ENCODE measurements at places on chromosomes 1 and 21.

DNA sequence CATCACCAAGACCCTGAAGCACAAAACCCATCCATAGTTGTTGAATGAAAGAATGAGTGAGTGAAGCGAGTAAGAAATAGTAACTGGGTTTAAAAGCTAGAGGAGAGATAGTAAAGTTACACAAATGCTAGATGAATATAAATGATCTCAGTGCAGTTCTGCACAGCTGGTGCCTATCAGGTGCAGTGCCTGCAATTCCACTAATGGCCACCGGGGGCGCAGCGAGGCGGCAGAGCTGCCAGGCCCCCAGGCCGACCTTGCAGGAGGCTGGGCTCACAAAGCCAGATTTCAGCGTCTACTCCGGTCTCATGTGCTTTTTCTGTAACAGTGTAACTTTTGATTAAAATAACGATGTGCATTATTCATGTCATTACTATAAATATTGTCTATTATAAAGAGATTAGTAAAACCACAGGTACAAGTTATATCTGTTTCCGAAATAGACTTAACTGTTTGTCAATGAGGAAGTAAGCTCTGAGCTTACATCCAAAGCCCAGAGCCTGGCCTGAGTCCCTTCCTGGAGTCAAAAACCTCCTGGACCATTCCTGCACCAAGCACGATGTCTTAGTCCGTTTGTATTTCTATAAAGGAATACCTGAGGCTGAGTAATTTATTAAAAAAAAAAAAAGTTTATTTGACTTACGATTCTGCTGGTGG lies 477.6 kb downstream of the NPHP4 start:
- no peak for DNase-seq

GRCh38 chr1:153945795-153946621 lies 510 bp downstream of the DENND4B start:
- DNase-seq = peak; percentile 89

DNA sequence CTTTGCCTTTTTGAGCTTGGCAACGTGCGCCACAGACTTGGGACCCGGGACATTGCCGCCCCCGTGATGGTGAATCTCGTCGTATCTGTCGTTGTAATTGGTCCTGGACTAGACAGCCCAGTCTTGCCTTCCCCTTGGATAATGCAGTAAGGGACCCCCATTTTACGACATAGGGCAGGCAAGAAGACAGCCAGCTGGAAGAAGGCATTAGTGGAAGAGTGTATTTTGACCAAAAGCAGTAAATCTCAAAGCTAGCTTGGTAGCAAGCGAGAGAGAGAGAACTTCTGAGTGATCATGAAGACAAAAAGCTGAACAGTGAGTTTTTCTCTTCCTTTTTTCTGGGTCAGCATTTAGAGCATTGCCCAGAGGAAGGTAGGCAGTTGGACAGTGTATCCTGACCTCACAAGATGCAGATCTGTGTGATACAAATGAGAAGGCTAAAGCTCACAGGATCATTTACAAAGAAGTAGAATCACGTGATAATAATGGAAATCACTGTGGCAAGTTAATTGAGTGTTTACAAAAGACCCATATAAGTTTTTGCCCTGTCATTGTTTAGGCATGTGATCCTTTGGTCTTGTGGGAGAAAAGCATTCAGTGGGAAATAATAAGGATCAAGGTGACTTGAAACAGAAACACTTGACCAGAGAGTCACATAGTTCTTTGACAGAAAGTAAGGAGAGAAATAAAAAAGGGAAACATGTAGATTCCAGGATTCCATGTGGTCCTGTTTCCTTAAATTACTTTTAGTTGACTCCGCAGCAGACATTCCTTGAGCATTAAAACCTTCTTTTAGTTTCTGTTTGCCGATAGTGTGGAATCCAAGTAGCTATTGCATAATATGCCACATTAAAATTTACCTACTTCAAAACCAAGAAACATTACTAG lies 66.3 kb downstream of the CNST start:
- DNase-seq = no peak

GRCh38 chr1:161008869-161009510 lies 12.0 kb downstream of the F11R start:
- DNase-seq = no peak

All from natural killer cell treated with Interleukin-12 subunit alpha and Interleukin-12 subunit beta and Interleukin-15 and Interleukin-18, amount 100 ng/mL, for 72 hours (primary cell).